ENCODE measurements at places on chromosomes 13 and 19.

DNA sequence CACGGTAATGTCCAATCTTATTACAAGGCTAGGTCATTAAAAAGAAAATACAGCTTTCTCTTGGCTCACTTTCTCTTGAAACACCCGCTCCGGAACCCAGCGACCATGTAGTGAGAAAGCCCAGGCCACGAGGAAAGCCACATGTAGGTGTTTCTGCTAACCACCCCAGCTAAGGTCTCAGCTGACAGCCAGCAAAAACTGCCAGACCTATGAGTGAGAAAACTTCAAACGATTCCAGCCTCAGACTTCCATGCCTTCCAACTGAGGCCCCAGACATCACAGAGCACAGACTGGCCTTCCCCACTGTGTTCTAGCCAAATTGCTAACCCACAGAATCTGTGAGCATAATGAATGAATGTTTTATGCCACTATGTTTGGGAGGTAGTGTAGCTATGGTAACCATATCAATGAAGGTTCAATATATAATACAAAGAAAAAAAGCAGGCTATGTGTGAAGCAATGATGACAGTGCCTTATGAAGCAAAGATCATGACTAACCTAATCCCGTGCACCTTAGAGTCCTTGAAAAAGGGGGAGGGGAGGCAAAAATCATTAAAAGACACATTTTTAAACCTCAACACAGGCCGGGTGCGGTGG is 11.9 kb upstream of the TPTE2 start:
- DNase-seq, result no peak

GRCh38 chr19:3606174-3606689 is 443 bp downstream of the TBXA2R start:
- no peak for DNase-seq

- DNase-seq, result no peak
Measured at GRCh38 chr13:43077461-43077860, 54.1 kb downstream of the DNAJC15 start.

DNA sequence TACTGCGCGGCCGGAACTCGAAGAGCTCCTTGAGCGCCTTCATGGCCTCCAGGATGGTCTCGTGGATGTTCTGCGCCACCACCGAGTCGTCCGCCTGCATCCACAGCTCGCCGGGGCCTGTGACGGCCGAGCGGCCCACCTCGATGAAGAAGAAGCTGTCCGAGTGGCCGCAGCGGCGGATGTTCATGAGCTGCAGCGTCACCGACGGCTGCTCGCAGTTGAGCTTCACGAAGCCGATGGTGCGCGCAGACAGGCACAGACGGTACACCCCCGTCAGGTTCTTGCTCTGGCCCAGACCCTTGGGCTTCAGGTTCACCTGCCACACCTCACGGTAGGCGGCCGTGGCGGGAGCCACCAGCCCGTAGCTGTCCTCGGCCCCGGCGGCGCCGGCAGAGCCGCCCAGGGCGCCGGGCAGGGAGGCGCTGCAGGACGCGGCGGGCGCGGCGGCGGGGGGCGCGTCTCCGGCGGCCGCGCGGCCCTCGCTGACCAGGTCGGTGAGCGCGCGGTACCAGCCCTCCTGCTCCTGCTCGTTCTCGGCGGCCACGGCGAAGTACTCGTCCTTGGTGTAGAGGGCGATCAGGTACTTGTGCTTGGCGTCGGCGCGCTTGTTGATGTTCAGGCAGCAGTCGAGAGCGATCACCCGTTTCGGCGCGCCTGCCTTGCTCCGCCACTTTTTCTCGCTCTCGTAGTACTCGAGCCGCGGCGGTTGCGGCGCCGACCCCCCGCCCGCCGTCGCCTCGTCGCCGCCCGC is 1.1 kb downstream of the IRS2 start:
- DNase-seq, result no peak

GRCh38 chr13:78978381-78978998 is 319.5 kb upstream of the OBI1 start:
- no peak for DNase-seq

GRCh38 chr13:25571237-25571636 is 199.5 kb downstream of the ATP8A2 start:
- no peak for DNase-seq

DNA sequence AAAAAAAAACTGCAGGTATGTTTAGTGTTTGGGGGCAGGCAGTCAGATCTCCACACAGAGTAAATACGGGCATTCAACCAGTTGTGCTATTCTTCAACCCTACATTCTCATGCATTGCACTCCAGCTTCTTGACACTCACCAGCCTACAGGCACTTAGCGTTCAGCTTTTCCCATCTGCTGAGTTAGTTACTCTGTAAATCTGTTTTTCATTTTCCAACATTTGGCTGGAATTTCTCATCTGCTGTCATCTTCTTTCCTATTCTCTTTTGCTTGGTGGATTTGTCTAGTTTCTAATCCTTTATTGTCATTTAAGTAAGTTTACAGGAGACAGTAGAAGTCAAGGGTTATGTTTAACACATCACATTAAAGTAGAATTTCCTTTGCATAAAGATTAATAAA is 1318.9 kb downstream of the OLFM4 start:
- no peak for DNase-seq

DNA sequence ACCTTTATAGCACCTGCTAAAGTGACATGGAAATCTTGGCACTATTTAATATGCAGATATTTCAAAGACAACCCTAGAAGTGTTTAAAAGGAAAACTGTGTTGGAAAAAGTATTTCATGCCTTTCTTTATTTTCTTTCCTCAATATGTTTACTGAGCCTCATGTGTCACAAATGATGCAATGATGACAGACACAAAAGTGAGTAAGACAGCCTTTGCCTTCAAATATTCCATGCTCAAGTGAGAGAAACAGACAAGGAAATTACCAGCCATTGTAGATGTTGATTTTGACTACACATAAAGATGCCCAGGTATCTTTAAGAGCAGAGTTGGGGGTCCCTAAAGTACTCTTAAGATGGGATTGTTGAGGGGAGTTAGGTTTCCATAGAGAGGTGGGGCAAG is 48.0 kb upstream of the TPP2 start:
- DNase-seq, result no peak

DNA sequence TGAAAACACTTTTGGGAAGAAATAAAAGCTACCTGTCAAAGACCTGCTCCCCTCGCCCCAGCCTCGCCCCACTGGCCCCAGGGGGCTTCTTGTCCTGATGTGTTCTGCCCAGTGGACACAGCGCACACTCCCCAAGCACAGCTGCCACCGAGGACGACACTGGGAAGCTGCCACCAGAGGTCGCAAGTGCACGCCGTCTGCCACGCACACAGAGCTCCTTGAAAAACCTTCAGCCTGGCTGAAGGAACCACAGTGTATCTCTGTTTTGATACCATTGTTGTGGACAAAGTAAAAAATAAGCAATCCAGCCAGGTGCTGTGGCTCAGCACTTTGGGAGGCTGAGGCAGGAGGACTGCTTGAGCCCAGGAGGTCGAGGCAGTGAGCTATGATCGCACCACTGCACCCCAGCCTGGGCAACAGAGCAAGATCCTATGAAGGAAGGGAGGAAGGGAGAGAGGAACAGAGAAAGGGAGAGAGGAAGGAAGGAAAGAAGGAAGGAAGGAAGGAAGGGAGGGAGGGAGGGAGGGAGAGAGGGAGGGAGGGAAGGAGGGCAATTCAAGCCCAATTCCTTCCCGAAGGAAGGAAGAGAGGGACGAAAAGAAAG is 57.3 kb downstream of the CEBPG start:
- DNase-seq, result no peak

DNA sequence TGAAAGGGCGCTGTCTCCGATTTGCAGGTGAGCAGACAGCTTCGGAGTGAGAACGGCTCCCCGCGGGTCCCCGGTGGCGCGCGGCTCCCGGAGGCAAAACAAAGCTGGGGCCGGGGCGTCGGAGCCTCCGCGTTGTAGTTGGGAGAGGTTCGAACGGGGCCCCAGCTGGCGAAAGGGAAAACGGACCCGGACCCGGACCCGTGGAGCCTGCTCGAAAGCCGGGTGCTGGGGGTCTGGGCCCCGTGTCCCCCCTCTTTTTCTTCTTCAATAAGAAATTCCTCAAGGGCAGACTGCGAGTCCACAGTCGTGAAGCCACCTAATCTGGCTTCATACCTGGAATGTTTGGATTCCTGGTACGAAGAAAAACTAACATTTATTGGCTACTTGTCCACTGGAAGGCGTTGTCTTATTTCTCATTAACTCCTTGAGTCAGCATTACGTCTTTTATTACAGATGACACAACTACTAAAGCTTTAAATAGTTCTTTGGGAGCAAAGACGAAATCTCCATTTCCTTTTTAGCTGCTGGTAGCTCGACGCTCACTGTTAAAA is 632 bp upstream of the MTIF3 start:
- DNase-seq, result peak; percentile 15

GRCh38 chr13:103291798-103292572 is 225.8 kb upstream of the SLC10A2 start:
- DNase-seq, result no peak
